Aorta (tissue), 5 donors: ENCODE measurements at places on chromosomes 4 and X.

GRCh38 chr4:147175460-147176025, 229.9 kb upstream of the TTC29 start:
- H3K27me3 ChIP-seq: no peaks in the 10 kb centered on the region
- no peaks in the 10 kb centered on the region for H3K36me3 ChIP-seq
- DNase-seq: no peak
- no peak overlapping the region for H3K4me3 ChIP-seq

GRCh38 chrX:17047224-17047623, 100.8 kb downstream of the REPS2 start:
- no peak for DNase-seq
- no peaks in the 10 kb centered on the region for H3K4me1 ChIP-seq
- no peak overlapping the region for H3K4me3 ChIP-seq
- no peaks in the 10 kb centered on the region for H3K36me3 ChIP-seq
- H3K27ac ChIP-seq: no peak overlapping the region

- H3K4me1 ChIP-seq: no peaks in the 10 kb centered on the region
- no peaks in the 10 kb centered on the region for H3K36me3 ChIP-seq
- no peak overlapping the region for H3K4me3 ChIP-seq
These were observed 32.1 kb upstream of the SLC16A2 start for GRCh38 chrX:74389016-74389722.

DNA sequence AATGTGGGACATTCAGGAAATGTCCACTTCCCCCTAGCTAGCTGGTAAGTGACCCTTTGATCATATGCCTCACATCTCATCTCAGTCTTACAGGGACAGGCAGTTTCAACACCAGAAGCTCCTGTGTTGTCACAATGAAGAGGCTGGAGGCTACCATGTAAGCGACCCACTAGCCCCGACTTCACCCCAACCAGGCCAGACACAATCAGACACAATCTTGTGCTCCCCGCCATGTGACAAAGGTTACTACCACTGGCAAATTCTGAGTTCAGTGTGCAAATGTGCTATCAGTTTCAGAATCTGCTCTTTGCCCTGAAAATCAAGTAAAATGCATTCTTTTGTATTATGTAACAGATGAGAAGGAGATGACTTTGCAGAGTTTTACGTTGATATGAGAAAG, 56.9 kb upstream of the STS start:
- H3K36me3 ChIP-seq: no peaks in the 10 kb centered on the region
- H3K27me3 ChIP-seq: no peaks in the 10 kb centered on the region
- no peak overlapping the region for H3K27ac ChIP-seq
- H3K4me3 ChIP-seq: no peak overlapping the region
- H3K4me1 ChIP-seq: no peaks in the 10 kb centered on the region
